ENCODE measurements at places on chromosomes 5 and 9.

DNA sequence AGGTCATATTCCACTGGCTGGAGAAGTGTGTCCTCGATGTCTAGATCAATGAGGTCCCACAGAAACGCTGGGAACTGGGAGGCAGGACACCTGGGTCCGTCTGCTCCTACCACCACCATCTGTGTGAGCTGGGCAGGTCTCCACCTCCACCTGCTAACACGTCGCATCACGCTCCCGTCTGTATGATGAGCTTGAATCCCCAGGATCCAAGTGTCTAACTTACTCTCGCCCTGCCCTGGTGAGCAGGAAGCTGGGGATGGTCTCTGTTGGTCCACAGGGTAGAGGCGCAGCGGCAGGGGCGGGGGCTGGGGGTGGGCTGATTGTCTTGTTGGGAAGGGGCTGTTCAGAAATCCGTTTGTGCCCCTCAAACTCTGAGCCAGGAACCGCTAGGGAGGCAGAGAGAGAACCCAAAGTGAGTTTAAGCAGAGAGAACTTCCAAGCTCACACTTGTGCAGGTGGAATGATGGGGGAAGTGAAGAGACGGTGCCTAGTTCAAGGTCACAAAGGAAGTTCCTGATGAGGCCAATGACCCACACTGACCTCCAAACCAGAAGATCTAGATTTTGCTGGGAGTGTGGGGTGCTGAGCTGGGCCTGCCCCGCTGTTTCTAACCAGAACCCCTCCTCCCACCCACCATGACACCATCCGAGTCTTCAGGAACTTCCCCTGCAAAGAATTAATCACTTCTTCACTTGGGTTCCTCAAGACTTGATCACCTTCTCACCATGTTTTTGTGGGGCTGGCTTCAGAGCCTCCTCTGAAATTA is 21.1 kb downstream of the ORM2 start:
- DNase-seq, result no peak

- no peak for DNase-seq
Measured at GRCh38 chr5:168603746-168604145, 24.6 kb upstream of the PANK3 start.

DNA sequence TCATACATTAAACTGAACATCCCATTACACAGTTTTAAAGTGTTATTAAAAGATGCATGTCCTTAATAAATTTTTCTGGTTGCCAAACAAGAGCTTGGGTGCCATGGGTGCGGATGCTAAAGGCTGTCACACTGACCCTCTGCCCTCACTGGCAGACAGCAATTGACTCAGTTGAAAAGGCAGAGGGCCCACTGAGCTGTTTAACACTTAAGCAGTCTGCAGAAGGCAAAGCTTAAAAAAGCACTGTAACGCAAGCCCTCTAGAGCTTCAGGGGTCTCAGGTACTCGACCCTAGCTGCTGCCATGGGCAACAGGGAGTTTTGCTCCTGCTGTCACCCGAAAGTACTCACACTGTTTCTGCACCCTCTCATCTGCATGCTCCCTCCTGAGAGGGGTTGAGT is 726.4 kb upstream of the TYRP1 start:
- no peak for DNase-seq

DNA sequence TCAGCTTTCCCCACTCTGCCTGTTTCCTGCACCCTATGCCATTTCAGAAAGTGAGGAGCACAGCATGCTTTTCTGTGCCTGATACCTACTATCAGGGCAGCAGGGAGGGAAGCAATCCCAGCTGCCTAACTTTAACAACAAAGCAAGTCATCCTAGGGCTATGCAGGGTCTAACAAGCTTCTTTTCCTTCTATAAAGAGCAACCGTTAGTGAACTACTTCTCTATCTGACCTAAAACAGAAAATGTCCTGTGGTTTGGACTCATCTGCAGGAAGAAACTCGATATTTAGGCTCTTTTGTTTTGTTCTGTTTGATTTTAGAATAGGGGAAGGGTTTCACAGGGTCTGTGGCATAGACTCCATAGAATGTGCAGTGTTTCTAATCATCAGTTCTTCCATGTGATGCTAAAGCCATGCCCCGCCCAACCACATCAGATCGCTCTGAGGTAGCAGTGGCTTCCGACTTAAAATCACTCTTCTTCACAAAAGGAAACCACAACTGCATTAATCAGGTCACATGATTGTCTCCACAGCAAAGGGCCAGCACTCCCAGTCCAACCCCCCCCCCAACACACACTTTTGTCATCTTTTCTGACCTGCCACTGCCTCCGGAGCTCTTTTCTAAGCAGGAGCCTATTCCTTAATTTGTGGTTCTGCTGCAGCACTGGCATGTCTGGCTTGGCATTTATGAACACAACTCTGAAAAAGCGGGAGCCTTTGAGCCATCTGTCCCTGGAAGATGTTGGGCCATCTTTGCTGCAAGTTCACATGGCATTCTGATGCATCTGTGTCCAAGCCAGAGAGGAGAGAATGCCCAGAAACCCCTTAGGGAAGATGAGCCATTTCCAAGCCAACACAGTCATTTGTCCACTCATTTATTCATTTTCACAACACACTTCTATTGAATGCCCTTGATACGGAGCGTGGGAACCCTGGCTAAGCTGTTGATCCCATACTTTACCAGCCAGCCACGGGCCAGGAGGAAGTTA is 71.6 kb downstream of the CFAP90 start:
- no peak for DNase-seq

DNA sequence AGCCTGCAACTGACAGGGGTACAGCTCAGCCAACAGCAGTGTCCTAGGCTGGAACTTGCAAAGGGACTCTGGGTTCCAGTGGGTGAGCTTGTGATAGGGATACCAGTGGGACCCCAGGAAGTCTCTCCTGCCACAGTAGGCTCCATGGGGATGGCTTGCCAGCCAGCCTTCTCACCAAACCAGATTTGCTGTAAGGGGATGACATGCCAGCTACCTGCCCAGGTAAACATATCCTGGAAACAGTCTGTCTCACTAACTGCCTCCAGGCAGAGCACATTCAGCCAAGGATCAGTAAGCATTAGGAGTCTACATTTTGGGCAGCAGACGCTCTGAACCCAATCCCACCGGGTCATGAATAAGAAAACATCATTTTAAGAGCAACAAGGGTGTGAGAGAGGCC is 49.9 kb downstream of the SIL1 start:
- no peak for DNase-seq

DNA sequence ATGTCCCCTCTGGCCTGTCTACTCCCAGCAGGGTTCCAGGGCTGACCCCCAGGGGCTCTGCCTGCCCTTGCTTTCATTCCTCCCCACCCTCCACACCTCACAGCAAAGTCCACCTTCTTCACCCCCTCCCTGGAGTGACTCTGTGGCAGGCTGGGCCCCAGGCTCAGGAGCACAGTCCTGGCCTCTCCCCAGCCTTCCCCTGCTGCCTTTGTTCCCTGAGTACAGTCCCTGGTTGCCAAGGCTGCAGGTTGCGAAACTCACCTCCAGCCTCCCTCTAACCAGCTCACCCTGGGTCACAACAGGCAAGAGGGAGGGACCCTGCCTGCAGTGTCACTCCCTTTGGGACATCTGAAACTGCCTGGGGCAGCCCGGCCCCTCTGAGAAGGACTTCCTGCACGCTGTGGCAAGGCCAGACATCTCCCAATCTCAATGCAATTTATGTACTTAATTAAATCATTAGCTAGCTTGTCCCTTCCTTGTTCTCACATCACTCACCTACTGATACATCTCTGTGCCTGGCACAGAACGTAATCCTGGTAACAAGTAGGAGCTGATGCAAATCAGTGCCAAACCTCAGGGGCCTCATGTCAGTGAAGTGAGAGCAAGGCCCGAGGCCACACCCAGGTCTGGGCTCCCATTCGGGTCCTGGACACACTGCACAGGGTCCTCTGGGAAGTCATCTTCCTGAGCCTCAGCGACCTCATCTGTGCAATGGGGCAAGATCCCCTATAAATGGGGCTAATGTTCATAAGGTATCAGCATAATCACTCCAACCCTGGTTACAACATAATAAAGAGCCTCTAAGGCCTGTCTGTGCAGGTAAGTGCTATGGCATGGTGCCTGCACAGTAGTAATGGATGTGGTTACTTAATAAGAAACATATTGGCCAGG is 27.3 kb upstream of the TRIM14 start:
- no peak for DNase-seq

DNA sequence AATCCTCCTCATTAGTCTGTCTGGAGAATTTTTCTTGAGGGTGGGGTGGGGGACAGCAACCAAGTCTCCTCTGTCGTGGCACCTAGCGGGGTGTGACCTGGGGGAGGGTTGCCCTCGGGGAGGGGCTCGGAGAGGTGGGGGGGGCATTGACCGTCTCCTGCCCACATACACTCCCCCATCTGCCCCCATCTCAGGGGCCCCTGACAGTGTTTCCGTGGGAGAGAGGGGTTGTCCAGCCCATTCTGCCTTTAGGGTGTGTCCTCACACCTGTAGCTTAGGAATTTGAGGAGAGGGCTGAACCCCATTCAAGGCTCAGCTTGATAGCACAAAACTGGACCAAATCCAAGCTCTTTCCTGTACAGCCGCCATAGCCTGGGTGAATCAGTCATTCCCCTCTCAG is 5.9 kb upstream of the CXXC5 start:
- no peak for DNase-seq

DNA sequence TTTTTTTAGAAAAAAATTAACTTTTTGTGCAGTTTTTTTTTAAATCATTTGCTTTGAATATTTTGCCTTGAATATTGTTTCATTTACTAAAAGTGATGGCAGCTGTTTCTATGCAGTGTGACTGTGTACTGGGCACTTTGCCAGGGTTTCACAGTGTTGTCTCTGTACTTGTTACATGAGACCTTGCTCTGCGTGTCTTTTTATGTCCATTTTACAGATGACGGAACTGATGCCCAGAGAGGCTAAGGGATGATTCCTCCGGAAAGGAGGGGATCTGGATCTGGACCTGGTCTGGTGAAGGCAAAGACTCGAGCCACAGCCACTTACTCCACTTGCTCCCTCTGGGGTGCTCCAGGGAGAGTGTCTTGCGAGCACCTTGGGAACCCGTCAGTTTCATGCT is 124.8 kb upstream of the PTCH1 start:
- no peak for DNase-seq

GRCh38 chr9:5493679-5494511 is 16.4 kb upstream of the PDCD1LG2 start:
- peak; percentile 19 for DNase-seq

GRCh38 chr5:139924294-139925215 is 118.5 kb downstream of the NRG2 start:
- DNase-seq, result no peak

DNA sequence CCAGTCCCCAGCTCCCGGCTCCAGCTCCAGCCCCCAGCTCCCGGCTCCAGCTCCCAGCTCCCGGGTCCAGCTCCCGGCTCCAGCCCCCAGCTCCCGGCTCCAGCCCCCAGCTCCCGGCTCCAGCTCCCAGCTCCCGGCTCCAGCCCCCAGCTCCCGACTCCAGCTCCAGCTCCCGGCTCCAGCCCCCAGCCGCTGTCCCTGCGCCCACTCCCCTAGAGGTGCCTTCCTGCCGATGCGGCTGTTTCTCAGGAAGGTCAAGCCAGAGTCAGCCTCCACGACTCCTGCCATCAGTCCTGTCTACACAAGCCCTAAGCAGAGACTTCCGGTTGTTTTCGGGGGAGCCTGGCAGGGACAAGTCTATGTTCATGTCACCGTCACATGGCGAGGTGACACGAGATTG is 74.8 kb downstream of the ZNF354C start:
- no peak for DNase-seq

GRCh38 chr9:87062746-87063145 is 115.4 kb upstream of the GAS1 start:
- DNase-seq, result no peak

GRCh38 chr5:42277293-42277692 is 145.9 kb upstream of the GHR start:
- no peak for DNase-seq

DNA sequence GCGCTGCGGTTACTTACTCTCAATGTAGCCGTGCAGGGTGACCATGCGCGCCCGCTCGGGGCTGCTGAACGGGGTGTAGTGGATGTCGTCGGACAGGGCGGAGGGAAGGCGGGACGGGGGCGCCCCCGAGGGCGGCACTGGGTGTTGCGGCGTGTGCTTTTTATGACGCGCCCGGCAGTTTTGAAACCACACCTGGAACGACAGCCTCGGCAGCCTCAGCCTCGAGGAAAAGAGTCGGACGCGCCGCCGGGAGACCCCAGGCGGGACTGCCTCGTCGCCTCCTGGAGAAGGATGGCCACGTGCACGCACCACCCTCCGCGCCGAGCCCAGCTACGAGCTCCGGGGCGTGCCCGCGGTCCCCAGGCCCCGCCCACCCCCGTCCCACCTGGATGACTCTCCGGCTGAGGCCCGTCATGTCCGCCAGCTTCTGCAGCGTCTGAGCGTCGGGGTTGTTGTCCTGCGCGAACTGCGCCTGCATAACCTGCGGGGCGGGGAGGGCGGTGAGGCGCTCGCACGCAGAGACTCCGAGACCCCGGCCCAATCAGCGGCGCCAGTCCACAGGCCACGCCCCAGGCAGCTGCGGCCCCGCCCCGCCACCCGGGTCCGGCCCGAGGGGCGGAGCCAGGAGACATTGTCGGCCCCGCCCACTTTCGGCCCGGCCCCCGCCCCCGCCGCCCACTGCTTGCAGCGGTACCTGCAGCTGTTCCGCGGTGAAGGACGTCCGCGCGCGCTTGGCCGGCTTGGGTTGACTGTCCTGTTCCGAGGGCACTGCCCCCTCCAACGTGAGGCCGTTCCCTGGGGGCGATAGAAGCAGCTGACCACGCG is 15.0 kb downstream of the LHX6 start:
- peak; percentile 58 for DNase-seq

Measured in stimulated activated CD4-positive, alpha-beta T cell treated with anti-CD3 and anti-CD28 coated beads, Interleukin-2, amount 100 ng/mL, for 48 hours (primary cell).